ENCODE measurements at places on chromosomes 2 and 18. TPM values are rescaled to one million over a fixed set of nuclear protein-coding genes. Genes with fewer than 3 reads are reported as not detected.

Gene BCL2L11
- 28.6 TPM for polyA plus RNA-seq

Gene TIA1
- 650 TPM for polyA plus RNA-seq

Gene NEU2
- not detected for polyA plus RNA-seq

Gene DPYSL5
- 0.34 TPM for polyA plus RNA-seq

Gene FOXI3
- 0.04 TPM for polyA plus RNA-seq

Gene ALPI
- not detected for polyA plus RNA-seq

Gene UPP2
- polyA plus RNA-seq = 0.56 TPM

Gene CXCR1
- polyA plus RNA-seq = 0.13 TPM

Gene MARCO
- 0.35 TPM for polyA plus RNA-seq

Gene REEP1
- polyA plus RNA-seq = 17.3 TPM

Gene MAL
- polyA plus RNA-seq = 0.51 TPM

Gene CYP26B1
- 4.9 TPM for polyA plus RNA-seq

Gene GAL3ST2
- polyA plus RNA-seq = 0.31 TPM

Gene STK16
- 34.9 TPM for polyA plus RNA-seq

Gene NDC80
- polyA plus RNA-seq = 51.6 TPM

Gene LGALSL
- polyA plus RNA-seq = 85.9 TPM

Gene FEV
- not detected for polyA plus RNA-seq

Gene LINC00305
- polyA plus RNA-seq = not detected

Gene NT5DC4
- polyA plus RNA-seq = 0.13 TPM

Measured in right lung (tissue), 10 donors.